Stimulated activated CD8-positive, alpha-beta memory T cell treated with anti-CD3 and anti-CD28 coated beads, Interleukin-2, amount 100 ng/mL, for 1 hour (primary cell): ENCODE measurements at places on chromosomes 3 and 15.

DNA sequence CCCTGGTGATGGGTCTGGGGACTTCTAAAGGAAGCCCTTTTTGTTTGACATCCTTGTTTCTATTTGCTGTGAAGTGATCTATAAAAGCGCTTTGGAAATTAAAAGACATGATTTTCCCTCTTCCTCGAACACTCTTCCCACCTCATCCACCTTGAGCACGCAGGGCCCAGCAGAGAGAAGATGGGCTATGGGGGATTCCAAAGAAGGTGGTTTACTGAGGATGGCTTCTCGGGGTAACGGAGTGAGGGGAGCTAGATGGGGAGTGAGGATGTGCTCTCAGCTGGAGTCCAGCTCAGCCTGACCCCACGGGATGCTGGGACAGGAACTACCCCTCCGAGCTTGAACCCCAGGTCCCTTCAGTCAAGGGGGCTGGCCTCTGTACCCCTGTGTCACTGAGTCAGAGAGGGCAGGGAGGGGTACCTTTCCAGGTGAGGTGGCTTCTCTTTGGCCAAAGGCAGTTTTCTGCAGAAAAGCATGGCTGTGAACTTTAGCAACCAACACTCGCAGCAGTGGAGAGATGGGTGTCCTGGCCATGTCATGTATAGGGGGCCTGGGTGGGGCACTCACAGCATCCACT lies 180.7 kb upstream of the SMAD3 start:
- DNase-seq, result no peak

GRCh38 chr3:140247775-140248174 lies 312.8 kb downstream of the CLSTN2 start:
- DNase-seq, result no peak

DNA sequence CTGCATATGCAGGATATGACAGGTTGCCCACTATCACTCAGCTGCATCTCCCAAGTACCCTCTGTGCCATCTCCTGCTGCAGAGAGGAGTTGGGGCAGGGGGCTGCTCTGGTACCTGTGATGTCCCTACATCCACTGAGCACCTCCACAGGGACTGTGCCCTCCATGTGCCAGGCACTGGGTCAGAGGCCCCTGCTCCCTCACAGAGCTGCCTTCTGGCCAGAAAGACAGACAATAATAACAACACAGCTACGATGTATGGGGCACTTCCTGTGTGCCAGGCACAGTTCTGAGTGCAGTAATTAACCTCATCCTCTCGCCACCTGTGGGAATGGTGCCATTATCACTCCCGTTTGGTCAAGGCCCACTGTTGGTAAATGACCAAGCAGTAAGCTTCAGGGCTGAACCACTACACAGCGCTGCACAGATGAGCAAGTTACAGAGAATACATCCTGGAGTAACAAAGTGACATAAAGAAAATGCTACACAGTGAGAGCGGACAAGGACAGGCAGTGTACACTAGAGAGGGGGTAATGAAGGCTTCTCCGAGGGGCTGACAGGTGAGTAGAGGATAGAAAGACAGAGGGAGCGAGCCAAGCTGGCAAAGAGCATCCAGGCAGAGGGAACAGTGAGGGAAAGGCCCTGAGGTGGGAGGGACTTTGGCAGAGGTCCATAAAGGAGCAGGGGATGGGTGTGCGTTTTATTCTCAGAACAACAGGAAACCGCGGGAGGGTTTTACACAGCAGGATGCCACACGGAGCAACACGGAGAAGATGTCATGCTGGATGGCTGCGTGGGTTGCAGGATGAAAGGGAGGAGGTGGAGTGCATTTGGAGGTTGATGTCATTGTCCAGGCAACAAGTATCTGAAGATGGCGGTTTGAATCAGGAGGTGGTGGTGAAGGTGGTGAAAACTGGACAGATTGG lies 13.6 kb downstream of the WNT7A start:
- DNase-seq, result no peak

DNA sequence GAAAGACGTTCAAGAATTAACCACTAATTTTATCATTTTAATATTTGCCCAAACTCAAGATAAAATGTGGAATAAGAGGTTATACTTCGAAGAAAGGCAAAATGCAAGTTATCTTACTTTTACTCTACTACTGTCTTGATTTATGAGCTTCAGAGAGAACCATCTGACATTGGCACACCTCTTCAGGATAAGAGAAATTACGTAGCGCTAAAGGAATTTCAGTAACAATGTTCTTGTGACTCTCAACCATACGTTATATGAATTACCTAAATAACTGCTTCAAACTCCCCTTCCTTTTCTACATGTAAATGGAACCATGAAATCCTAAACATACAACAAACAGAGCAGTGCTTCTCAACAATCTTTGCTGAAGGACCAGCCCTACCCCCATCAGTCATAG lies 96.8 kb downstream of the ZNF385D start:
- DNase-seq, result no peak

DNA sequence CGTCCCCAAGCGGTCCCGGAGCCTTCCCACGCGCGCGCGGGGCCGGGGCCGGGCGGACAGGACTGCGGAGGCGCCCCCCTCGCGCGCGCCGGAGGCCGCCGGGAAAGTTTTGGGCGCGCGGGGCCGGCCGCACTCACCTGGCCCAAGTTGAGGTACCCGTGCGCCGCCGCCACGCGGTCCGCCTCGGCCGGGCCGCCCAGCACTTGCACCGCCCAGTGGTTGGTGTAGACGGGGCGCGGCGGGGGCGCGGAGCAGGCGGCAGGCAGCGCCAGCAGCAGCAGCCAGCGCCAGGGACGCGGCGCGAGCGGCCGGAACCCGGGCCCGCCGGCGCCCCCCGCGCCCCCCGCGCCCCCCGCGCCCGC lies 289 bp downstream of the PCSK6 start:
- DNase-seq, result no peak

- DNase-seq, result no peak
These were observed 264.1 kb upstream of the SLCO3A1 start for GRCh38 chr15:91589360-91589759.

DNA sequence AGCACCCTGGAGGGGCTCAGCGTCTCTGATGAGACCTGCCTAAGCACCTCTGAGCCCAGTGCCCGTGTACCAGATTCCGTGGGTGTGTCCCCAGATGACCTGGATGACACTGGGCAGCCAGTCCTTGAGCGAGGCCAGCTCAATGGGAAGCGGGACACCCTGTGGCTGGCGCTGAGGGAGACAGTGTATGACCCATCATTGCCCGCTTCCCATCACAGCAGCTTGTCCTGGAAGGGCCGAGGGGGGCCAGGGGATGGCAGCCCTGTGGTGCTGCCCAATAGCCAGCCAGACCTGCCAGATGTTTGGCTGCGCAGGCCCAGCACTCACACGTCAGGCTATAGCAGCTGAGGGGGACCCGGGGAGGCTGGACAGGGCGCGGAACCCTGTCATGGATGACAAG lies 12.0 kb downstream of the DISP2 start:
- no peak for DNase-seq

- DNase-seq, result no peak
These were observed 102.2 kb downstream of the ABI3BP start for GRCh38 chr3:100891033-100891432.

DNA sequence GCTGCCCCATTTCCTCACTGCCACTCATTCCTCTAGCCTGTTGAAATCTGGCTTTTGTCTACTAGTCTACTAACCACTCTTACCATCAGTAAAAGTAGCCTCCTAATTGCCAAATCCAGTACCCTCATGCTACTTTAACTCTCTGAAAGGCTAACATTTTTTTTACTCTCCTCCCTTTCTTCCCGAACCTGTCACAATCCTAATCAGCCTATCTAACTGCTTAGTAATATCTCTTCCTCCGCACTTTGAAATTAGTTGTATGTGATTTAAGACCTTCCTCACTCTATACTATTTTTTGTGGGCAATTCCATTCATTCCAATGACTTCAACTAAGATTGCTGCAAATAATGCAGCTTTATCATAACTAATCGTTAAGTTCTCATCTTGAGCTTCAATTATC lies 3.7 kb downstream of the SENP7 start:
- DNase-seq, result no peak

- no peak for DNase-seq
These were observed 164.0 kb upstream of the HES1 start for GRCh38 chr3:193971966-193972365.

GRCh38 chr3:9455596-9456131 lies 58.2 kb downstream of the SETD5 start:
- DNase-seq, result no peak

GRCh38 chr3:124203292-124203691 lies 211.4 kb upstream of the ROPN1 start:
- DNase-seq, result no peak
